ENCODE measurements at places on chromosomes 16 and 17.

GRCh38 chr16:27097800-27098230, 31.1 kb downstream of the C16orf82 start:
- no peak overlapping the region for H3K27ac ChIP-seq
- H3K27me3 ChIP-seq, result peaks cover 21% of the 10 kb centered on the region
- no peak for DNase-seq
- H3K4me3 ChIP-seq, result no peak overlapping the region
- H3K36me3 ChIP-seq, result no peaks in the 10 kb centered on the region

- H3K27ac ChIP-seq, result peak overlapping the region; percentile 95
- peaks cover 46% of the 10 kb centered on the region for H3K4me1 ChIP-seq
- H3K36me3 ChIP-seq, result peaks cover 21% of the 10 kb centered on the region
These were observed 654 bp downstream of the TNFAIP1 start for GRCh38 chr17:28335959-28336871.

DNA sequence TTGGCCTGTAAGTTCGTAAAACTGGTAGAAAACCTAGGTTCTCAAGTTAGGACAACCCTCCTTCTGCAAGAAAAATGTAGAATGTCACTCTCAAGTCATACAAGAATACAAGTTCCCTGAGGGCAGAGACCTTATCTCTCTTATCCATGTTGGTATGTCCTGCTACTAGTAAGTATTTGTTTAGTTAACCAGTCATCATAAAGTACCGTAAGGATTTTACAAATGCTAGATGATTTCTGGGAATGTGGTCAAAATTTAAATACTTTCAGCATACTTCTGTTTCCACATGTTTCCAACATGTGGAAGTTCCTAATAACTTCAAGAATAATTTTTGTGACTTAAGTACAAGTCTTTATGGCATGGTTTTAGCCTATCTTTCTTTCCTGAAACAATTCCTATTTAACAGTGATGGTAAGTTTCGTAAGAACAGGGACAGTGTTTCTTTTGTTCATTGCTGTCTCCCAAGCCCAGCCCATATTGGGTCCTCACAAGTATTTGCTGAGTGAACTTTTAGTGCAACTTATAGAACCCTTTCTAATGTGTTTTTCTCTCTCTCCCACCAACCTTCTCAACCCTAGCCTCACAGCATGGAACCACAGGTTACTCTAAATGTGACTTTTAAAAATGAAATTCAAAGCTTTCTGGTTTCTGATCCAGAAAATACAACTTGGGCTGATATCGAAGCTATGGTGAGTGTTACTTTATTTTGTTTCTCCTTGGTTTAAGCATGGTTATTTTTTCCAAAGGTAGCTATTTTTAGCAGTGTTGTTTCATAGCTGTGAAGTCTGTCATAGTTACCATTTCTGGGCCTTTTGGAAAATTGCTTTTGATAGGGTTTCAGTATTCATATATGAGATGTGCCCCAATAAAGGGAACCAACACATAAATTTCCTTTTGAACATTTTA, 4.5 kb downstream of the NBR1 start:
- no peak for DNase-seq
- H3K27ac ChIP-seq, result peak overlapping the region; percentile 77
- peaks cover 42% of the 10 kb centered on the region for H3K4me1 ChIP-seq
- peaks cover 50% of the 10 kb centered on the region for H3K36me3 ChIP-seq
- no peak overlapping the region for H3K4me3 ChIP-seq

DNA sequence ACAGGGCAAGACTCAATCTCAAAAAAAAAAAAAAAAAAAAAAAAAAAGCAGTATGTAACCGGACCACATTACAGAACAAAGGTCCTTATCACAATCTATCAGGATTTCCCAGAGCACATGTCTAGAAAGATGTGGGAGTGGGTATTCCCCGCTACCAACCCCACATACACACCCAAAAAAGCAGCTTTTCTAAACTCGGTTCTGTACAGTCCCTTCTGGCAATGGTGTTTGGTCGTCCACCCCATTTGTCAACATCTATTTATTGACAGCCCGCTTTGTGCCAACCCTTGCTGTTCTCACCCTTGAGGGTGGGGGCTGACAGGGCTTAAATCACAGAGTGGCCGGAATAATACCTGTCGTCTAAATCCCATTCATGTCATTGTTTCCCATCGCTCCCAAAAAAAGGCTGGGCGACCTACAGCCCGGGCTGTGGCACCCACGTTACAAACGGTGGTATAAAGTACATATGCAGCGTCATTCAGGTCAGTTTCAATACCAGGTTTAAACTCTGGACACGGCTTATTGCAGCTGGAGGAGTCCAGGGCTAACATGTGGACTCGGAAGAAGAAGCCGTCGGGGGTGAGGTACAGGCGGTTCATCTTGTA, 3.6 kb downstream of the C17orf58 start:
- no peak for DNase-seq
- H3K4me3 ChIP-seq, result peak overlapping the region; percentile 82

- no peaks in the 10 kb centered on the region for H3K27me3 ChIP-seq
- peaks cover 20% of the 10 kb centered on the region for H3K36me3 ChIP-seq
- DNase-seq, result no peak
- H3K27ac ChIP-seq, result no peak overlapping the region
- peaks cover 17% of the 10 kb centered on the region for H3K4me1 ChIP-seq
These were observed 19.1 kb upstream of the HEXD start for GRCh38 chr17:82399041-82399441.

DNA sequence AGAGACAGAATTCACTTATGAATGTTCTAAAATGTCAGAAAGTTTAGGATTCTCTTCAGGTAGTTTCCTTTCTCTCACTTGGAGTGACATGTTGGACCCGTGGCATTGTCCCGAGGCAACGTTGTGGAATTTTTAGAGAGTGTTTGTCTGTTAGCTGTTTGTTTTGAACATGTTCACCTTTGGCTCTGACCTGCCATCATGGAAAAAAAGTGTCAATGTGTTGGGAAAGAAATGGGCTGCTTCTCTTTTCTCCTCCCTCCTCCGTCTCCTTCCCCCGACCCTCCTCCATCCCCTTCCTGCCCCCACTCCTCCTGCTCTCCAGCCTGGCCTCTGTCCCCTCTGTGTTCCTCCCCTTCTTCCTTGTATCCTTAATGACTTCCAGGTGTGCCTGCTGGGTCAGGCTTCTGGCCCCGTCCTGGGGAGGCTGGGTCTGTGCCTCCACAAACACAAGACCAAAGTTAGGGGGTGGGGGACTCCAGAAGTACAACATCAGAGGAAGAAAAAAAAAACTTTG, 463.1 kb downstream of the MAF start:
- H3K4me1 ChIP-seq, result no peaks in the 10 kb centered on the region
- H3K4me3 ChIP-seq, result no peak overlapping the region
- no peaks in the 10 kb centered on the region for H3K36me3 ChIP-seq
- no peaks in the 10 kb centered on the region for H3K27me3 ChIP-seq
- no peak overlapping the region for H3K27ac ChIP-seq

DNA sequence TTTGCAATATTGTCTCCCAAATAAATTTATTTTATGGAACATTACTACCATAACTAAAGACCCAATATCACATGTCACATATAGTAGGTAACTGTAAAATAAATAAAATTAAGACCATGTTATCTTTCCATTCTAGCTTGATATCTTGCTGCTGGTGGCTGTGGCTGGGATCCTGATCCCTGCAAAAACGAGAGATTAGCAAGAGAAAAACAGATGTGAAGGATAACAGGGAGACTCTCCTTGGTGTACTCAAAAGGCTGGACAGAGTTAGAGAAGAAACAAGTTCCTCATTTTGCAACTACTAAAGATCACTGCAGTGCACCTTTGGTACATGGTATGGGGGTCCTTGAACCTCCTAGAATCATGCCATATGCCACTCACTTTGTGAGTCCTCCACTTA, 49.7 kb downstream of the ARHGAP27 start:
- H3K27me3 ChIP-seq, result peaks cover 15% of the 10 kb centered on the region
- no peak overlapping the region for H3K27ac ChIP-seq
- H3K36me3 ChIP-seq, result no peaks in the 10 kb centered on the region
- no peak overlapping the region for H3K4me3 ChIP-seq
- no peak for DNase-seq

DNA sequence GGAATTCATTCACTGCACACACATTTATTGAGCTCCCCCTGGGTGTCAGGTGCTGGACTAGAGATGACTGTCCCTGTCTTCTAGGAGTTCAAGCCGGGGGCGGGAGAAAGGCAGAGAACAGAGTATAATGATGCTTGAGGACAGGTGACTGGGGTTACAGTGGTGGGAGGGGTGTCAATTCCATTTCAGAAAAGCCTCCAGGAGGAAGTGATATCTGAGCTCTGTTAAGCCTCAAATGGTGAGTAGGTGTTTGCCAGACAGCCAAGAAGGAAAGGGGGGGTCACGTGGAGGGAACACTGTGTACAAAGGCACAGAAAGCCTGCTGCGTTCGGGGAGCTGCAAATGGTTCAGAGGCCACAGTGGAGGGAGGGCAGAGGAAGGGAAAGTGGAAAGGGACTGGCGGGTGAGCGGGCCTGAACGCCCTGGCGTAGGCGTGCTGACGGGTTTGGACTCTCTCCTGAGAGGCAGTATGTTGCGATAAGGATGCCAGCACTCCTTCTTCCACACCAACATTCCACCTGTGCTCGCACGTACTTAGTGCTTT, 9.7 kb upstream of the NXPH3 start:
- no peak overlapping the region for H3K4me3 ChIP-seq
- no peak overlapping the region for H3K27ac ChIP-seq
- peaks cover 25% of the 10 kb centered on the region for H3K27me3 ChIP-seq

- H3K4me3 ChIP-seq, result no peak overlapping the region
- H3K36me3 ChIP-seq, result peaks cover 11% of the 10 kb centered on the region
- H3K4me1 ChIP-seq, result peaks cover 11% of the 10 kb centered on the region
- no peak overlapping the region for H3K27ac ChIP-seq
- DNase-seq, result no peak
- no peaks in the 10 kb centered on the region for H3K27me3 ChIP-seq
These were observed 6.3 kb downstream of the E4F1 start for GRCh38 chr16:2229632-2230250.

DNA sequence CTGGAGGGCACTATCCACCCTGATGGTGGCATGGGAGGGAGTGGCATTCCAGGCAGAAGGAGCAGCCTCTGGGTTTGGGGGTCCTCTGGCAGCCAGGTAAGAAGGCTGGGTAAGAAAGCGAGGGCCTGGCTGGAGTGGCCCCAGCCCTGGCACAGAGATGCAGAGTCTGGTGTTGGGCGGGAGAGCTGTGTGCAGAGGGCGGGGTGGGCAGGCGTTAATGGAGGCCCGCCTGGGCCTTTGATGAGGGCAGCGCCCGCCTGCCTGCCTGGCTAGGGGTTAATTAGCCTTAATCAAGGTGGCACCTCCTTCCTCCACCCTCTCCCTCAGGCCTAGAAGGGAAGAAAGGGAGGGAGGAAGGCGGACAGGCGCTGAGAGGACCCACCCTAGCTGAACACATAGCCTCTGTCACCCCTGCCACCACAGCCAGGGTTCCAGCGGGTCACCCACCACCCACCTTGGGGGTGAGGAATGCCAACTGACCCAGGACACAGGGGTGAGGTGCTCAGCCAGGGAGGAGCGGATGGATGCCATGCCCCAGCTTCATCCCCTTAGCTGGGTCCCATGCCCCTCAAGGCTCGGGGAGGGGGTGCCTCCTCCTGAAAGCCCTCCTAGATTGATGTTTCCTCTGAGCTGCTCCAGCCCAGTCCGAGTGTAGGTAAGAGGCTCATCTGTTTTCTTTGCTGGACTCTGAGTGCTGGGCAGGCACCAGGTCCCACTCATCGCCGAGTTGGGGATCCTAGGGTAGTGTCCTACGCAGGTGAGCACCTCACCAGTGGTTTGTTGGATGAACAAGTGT, 13.4 kb upstream of the FAM83G start:
- no peak overlapping the region for H3K27ac ChIP-seq
- H3K4me3 ChIP-seq, result no peak overlapping the region
- no peaks in the 10 kb centered on the region for H3K4me1 ChIP-seq
- peaks cover 2% of the 10 kb centered on the region for H3K27me3 ChIP-seq

- peaks cover 57% of the 10 kb centered on the region for H3K4me1 ChIP-seq
- H3K36me3 ChIP-seq, result peaks cover 37% of the 10 kb centered on the region
- H3K4me3 ChIP-seq, result peak overlapping the region; percentile 98
- peak overlapping the region; percentile 94 for H3K27ac ChIP-seq
These were observed 445 bp downstream of the CIAO2B start for GRCh38 chr16:66933776-66934137.

DNA sequence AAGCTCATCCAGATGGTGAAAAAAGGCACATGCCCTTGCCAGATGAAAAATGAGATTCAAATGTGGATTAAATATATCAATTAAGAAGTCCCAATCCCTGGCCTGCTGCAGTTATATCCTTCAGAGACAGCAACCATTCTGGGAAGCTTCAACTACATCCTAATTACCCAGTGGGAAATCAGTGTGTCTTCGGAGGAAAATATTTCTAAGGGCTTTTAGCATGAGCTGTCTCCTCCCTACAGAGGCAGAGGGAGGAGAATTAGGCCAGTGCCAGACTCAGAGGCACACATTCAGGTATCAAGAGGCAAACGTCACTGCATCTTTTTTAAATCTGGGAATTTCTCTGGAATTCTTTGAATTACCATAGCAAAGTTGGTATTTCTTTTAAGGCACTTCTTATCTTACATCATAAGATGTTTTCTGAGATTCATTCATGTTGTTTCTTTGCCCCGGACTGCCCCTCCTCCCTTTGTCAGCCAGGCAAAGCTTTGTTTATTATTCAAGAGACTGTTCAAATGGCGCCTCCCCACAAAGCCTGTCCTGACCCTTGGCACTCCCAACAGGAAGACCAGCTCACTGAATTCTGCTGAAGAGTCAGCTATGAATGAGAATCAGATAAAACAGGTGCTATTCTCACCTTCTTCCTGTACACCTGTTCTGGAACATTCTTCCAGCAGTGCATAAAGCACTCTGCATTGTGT, 38.3 kb upstream of the SMPD3 start:
- no peaks in the 10 kb centered on the region for H3K4me1 ChIP-seq
- no peak for DNase-seq
- H3K36me3 ChIP-seq, result no peaks in the 10 kb centered on the region
- no peak overlapping the region for H3K27ac ChIP-seq
- peaks cover 7% of the 10 kb centered on the region for H3K27me3 ChIP-seq

DNA sequence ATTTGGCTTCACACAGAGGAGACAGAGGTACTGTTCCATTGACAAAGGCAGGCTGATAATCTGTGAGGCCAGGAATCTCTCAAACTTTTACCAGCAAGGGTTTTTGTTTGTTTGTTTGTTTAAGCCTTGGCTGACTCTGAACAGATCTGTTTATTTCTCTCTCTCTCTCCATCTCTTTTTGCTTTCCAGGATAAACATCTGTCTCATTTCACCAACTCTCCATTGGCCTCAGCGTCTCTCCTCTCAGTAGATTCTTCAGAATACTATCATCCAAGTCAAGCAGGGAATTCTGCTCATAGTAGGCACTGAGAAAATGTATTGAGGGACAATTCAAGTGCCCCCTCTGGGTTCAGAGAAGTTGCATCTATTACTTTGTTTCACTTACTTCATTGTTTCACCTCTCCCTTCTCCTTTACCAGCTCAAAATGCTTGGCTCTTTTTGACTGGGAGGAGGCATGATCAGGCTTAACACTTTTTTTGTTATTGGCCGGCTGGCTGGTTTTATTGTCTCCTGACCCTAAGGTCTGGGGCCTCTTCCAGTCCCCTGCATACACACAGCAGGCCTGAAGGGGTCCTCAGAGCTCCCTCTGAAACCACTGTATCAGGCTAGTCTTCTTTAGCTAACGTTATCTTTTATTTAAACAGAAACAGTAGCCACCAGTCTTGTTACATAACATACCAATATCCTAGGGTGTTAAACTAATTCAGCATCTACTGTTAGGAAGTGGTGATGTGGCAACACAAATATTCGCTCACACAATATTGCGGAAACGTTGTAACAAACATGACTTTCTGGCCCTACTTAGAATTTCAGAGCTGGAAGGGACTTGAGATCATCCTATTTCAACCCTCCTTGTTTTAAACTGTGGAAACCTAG, 2.0 kb upstream of the YPEL2 start:
- peak overlapping the region; percentile 89 for H3K27ac ChIP-seq
- no peaks in the 10 kb centered on the region for H3K27me3 ChIP-seq
- H3K4me3 ChIP-seq, result peak overlapping the region; percentile 31
- H3K36me3 ChIP-seq, result peaks cover 2% of the 10 kb centered on the region
- DNase-seq, result peak; percentile 63

GRCh38 chr17:28552176-28552999, at the start of gene UNC119:
Gene UNC119, minus strand, starts transcription at chr17:28552624. Its CDS starts 67 bp downstream, at chr17:28552557.
- peak within 1 kb of the TSS; percentile 58 for H3K27ac ChIP-seq
- peak within 1 kb of the TSS; percentile 80 for H3K4me3 ChIP-seq
- H3K4me1 ChIP-seq, result peaks cover 46% of the 10 kb centered on the region
- H3K27me3 ChIP-seq, result no peaks in the 10 kb centered on the region

Data from activated CD4-positive, alpha-beta memory T cell treated with anti-CD3 and anti-CD28 coated beads, Interleukin-2, amount 10 ng/mL, durations not matched to agents 7 days and 5 days (primary cell).